ENCODE measurements at places on chromosomes 3 and 15.

DNA sequence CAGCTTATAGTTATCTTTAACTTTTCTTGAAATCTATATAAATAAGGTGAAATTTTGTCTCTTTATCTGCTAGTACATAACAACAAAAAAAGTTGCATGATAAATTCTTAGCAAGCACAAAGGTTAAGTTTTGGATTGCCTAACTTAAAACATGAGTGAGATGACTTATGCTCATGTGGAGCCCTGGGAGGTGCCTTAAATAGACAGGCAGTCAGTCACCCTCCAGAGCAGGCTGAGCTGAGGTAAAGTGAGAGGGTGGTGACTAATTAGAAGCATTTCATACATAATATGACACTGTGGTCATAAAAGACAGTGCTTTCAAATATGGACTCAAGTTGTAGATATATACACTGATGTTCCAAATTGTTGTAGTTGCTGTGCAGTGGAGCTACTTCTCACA lies 14.6 kb upstream of the MME start:
- no peak for DNase-seq

DNA sequence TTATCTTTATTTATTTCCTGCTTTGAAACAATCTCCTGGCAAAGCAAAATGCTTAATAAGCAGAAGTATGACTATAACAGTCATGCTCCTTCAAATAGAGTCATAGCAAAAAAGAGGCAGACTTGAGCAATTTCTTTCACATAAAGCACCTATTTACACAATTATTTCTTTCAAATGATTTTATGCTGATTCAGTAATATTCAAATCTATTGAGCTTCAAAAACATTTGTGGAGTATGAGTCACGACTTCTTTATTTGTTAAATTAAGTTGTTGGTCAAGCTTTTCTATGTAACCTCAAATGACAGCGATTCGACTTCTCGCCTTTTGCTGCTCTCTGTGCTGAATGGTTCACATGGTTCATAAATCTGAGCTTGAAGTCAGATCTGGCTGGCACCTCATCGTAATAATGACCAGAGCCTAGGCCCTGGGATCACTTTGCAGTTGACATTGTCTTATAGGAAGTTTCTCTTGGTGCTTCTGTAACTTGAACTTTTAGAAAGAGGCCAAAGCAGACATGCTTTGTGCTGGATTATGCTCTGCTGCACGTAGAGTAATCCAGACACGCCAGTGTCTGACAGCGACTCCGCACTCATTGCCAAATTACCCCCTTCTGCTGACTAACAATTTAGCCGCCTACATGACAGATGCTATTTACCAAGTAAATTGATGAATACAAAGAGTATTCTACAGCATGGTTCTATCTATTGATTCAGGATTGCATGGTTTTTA lies 139.0 kb downstream of the MCTP2 start:
- no peak for DNase-seq

DNA sequence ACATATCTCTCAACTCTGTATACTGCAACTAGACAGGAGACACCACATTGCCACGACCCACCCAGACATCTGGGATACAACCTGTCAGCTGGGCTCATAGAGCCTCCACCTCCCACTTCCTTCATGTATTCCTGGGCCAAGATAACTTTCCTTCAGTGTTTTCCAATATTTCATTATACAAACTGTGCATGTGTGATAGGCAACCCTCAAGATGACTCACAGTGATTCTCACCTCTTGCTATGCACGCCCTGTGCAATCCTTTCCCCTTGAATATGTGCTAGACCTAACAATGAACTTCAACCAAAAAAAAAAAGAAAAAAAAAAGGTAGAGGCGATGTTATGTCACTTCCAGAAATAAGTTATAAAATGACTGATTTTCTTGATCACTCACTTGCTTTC lies 138.0 kb upstream of the ALCAM start:
- no peak for DNase-seq

GRCh38 chr3:107963581-107963980 lies 127.2 kb downstream of the CD47 start:
- no peak for DNase-seq

DNA sequence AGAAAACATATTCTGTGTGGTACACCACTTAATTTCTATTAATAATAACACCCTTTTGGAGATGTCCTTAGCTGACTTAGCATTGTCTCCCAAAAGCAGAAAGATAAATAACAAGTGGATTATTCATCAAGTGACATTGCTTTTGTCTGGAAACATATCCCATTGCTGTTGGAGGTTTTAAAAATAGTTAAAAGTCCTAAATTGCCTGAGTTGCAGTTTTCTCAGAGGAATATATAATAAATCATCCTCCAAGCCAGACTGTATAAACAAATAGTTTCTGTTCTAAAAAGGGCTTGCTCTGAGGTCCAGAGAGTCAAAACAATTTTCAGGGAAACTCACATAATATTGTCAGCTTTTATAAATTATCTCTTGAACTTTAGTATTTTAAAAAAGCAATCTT lies 60.4 kb upstream of the CD96 start:
- DNase-seq, result no peak

DNA sequence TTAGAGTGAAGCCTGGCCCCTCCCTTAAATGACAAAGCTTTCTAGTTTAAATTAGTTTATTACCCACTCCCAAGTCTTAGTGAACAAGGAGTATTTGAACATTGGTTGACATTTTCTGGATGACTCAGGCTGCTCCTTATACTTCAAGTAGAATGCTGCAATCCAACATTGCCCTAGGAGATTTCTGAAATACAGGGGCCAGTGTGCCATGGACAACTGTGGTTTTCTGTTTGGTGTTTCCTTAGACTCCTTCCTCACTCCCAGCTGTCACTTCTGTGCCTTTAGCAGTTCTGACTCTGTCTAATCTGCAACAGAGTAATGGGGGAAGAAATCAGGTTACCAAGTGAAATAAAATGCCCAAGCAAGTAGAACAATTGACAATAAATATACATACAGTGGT lies 116.1 kb upstream of the P2RY1 start:
- no peak for DNase-seq

DNA sequence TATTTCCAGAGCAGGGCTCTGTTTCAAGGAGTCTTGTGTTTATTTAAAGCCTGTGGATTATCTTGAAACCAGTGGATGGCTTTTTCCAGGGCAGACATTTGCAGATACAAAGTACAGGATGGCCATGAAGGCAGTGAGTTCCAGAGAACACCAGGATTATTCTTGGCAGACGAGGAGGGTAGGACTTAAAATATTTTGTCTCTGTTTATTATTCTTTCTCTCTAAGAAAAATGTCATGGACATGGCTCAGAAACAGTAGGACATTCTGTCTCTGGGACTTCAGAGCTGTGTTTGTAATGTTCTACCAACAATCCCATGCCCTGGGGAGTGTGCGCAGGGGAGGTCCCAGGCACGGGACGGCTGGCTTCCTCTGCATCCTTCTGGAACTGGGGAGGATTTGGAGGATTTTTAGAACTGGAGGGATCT lies 125.9 kb downstream of the ATP10A start:
- no peak for DNase-seq

- DNase-seq, result no peak
These were observed 1.8 kb downstream of the DIPK2A start for GRCh38 chr3:143973259-143974021.

DNA sequence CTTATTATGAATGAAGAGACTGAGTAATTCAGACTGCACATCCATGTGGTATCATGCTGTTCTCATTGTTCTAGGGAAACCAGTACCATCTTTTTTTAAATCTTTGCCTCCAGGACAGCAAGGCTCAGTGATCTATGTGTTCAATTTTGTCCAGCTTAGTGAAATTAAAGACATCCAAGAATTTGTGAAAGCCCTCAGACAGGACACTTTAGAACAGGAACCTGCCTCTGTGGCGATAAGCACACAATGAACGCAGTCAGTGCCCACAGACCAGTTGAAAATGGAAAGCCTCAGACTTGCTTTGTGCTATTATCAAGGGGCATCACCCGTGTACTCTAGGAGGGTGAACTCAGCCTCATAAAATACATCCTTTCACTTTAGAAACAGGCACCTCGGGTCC lies 20.1 kb downstream of the EID1 start:
- no peak for DNase-seq

DNA sequence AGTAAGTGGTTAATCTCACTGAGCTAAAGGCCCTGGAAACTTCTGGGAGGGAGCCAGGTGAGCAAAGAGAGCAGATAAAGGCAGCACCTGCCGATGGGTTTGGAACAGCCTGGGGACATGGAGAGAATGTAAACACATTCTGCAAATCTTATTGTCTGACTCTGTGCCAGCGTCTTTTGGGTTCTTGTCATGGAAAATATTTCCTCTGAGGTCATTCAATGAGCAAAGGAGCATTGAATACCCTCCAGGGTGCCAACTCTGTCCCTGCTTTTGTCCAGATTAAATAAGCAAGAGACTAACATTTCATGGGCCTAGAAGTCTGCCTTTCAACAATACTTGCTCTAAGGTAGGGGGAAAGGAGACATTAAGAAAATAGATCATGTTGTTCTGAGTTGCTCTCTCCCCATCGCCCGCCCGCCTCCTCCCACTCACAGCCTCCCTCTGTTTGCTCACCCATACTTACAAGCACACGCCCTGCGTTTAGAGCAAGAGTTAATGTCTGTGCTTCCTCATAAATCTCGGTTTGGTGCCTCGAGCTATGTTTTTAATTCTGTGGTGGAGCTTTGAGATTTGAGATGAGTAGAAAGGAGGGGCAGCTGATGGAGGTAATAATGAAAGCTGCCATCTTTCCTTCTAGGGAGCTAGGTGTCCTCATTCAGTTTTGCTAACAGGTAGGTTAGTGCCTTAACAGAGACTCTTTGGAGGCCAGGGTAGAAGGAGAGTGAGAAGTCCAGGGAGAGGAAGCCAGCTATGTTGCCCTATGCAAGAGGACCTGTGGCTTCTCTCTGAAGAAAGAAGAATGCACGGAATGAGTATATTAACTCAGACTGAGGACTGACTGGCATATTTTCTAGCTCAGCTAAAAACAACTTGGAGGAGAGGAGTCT lies 132.9 kb downstream of the TPRG1 start:
- no peak for DNase-seq

DNA sequence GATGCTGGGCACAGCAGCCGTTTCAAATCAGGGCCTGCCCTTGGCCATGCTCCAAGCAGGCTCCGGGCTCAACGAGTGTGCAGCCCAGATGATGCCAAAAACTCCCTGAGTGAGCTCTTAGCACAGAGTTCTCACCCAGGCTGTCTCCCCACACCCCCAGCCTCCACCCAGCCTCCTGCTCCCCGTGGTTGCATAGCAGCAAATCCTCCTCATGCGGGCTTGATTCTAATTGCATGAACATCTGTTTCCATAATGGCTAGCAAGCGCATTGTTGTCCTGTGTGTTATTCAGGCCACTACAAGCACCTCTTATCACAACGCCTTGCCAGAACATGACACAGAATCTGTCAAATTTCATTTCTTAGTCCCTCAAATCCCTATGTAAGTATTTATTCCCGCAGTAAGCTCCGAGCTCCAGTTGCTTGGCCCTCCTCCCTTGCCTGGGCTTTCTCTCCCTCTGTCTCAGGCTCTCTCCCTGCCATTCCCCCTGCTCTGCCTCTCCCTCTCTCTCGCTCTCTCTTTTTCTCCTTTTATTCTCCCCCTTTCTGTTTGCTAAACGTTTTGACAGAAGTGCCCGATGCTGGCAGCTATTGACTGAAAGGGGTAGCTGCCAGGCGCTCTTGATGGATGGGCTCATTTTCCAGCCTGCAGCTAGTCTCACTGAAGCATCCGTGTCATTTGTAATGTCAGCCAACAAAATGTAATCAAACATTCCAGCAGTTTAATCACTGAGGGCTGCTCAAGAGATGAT lies 306.5 kb downstream of the IL20RB start:
- no peak for DNase-seq

DNA sequence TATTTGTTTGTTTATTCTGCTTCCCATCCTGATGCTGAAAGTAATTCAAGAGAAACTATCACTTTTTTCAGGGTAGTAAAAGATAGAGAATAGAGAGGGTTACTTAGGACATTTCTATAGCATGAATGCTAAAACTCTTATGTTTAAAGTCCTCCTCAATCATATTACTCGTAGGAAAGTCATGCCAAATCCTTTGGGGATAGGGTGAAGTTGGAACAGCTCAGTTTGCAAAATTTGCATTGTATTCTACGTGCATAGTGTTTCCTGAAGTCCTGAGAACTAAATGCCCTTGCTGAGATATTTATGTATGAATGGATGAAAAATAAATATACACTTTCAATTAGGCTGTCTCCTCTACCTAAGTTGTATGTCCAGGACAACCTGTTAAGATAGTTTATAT lies 14.6 kb downstream of the PLSCR5 start:
- DNase-seq, result no peak

- no peak for DNase-seq
These were observed 267.2 kb downstream of the MFSD1 start for GRCh38 chr3:159069091-159069490.

DNA sequence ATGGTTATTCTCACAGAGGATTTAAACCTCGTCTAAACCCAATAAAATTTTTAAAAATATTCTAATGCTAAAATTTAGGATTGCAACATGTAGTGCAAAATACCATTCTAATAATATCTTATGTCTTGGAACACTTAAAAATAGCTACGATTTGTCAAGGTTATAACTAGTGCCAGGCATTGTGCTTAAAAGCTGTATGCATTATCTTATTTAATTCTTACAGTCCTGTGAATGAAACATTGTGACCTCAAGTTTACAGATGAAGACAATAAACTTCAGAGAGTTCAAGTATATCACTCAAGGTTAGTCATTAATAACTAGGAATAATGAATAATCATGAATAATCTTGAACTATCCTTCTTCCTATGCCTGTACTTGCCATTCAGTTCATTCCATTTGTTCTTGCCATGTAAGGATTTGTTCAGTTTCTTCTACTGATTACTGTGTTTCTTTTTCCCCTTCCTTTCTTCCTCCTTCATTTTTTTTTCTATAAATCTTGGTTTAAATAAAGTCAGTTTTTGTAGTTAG lies 897.6 kb upstream of the NR2F2 start:
- DNase-seq, result no peak

GRCh38 chr3:25151903-25152295 lies 276.2 kb upstream of the RARB start:
- DNase-seq, result no peak

DNA sequence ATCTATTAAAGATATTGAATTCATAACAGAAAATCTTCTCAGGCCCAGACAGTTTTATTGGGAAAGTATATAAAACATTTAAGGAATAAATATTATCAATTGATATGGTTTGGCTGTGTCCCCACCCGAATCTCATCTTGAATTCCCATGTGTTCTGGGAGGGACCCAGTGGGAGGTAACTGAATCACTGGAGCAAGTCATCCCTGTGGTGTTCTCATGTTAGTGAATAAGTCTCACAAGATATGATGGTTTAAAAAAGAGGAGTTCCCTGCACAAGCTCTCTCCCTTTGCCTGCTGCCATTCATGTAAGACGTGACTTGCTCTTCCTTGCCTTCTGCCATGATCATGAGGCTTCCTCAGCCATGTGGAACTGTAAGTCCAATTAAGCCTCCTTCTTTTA lies 160.5 kb downstream of the ANO10 start:
- DNase-seq, result no peak

DNA sequence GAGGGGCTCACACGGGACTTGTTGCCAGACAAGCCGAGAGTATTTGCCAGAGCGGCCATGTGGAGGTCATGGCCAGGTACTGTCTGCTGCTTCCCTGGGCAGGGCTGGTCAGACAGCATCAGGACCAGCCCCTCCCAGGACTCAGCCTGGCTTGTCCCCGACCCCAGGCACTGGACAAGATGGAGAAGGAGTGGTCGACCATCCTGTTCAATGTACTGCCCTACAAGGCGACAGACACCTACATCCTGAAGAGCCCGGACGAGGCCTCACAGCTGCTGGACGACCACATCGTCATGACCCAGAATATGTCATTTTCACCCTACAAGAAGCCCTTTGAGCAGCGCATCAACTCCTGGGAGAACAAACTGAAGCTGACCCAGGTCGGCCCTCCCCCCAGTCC lies 38.6 kb downstream of the DNAH1 start:
- DNase-seq, result no peak

GRCh38 chr3:184946917-184947316 lies 135.0 kb downstream of the VPS8 start:
- no peak for DNase-seq

All from activated naive CD4-positive, alpha-beta T cell (primary cell).